ENCODE measurements at places on chromosomes 12 and 14.

DNA sequence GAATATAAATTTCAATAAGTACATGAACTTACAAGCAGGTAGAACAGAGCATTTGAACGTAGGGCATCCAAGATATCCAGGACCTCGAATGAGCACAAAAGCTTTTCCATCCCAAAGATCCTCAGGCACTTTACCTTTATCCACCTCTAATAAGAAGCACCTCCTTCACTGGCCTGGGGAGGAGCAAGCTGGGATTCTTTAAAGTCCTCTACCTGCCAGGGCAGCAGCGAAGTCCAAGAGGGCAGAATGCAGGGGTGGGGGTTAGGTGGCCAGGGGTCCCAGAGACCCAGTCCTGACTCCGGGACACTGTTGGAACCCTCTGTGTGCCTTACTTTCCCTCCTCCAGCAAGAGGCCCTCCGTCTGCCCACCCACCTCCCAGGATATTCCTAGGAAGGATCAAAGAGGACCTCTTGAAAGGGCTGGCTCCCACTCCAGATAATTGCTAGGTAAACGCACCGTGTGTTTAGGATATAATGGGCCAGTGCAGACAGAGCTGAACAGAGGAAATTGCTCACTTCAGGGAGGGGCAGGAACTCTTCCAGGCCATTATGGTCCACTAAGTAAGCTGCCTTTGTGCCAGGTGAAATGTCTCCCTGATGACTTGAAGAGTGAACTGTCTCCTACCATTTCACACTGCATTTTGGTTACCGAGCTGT, 68.1 kb downstream of the TTC9 start:
- DNase-seq: no peak

DNA sequence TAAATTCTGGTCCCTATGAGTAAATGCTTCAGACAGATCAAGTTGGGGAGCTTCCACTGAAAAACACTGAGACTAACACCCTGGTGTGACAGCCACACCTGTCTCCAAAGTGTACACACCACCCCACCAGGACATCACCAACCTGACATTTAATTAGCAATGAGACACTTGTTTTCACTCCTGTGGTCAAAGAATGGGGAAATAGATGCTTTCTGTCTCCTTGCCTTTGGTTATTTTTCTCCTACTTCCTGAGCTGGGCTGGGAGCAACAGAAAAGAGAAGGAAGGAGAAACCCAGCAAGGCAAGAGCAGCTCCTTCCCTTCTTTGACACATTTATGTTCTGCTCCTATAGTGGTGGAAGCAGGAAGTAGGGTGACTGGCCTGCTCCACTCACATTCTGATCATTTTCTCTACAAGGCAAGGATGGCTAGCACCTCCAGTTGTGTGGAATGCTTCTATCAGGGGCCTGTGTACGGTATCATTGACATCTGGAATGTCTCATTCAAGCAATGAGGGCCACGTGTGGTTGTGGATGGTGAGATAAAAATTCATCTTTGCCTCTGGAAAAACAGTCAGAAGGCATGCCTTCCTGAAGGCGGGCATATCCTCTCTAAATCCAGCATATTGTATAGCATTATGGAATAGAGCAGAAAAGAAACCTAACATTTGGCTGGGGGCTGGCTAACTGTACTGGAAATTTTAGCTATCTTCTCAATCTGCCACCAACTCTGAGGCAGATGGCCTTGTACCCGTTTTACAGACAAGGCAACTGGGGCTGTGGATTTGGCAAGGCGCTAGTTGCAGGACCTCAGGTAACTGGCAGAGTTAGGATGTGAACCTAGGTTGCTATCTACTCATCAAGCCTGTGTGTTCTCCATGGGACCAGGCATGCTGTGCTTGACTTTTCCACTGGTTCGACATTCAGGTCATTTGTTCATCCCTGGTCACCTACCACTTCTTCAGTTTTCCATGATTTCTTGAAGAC, 24.8 kb upstream of the LGALS3 start:
- DNase-seq: no peak

- no peak for DNase-seq
Measured at GRCh38 chr12:50634379-50634778, 129.5 kb upstream of the ATF1 start.

DNA sequence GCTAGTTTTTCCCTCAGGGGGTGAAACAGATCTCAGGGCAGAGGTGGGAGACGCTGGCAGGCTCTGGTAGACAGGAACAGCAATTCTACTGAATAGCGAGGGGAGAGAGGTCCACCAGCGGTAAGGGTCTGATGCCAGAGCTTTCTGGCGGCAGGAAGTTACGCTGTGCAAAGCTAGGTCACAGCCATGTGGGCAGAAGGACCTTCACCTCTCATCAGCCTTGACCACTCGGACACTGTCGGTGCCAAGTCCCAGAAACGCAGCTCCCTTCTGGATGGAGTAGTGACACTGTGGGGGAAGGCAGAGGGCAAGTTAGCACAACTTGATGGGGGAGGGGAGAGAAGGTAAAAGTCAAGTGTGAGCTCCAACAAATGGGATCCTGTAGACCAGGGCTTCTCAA, 10.3 kb upstream of the ZNF740 start:
- no peak for DNase-seq

- no peak for DNase-seq
Measured at GRCh38 chr14:104099096-104100041, 13.9 kb downstream of the ASPG start.

DNA sequence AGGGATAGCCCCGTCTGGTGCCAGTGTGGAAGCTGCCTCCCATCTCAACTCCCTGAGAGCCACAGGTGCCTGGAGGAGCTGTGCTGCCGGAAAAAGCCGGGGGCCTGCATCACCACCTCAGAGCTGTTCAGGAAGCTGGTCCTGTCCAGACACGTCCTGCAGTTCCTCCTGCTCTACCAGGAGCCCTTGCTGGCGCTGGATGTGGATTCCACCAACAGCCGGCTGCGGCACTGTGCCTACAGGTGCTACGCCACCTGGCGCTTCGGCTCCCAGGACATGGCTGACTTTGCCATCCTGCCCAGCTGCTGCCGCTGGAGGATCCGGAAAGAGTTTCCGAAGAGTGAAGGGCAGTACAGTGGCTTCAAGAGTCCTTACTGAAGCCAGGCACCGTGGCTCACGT, 25.5 kb upstream of the P2RX4 start:
- DNase-seq: no peak

GRCh38 chr12:49794021-49794420, 34.2 kb downstream of the NCKAP5L start:
- no peak for DNase-seq

DNA sequence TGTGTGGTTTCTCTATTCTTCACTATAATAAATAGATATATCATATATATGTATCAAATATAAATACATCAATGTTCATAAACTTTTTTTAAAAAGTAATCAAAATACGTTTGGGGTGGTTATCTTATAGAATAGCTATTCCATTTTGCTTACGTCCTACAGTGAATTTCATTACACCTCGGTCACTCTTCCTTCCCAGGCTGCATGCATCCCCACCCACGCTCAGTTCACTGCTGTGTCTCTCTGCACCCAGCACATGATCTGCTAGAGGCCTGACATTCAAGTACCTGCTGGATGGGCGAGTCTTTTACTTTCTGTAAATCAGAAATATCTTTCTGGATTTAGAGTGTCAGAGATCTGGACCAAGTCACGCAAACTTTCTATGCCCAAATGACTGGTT, 3.6 kb downstream of the STX2 start:
- no peak for DNase-seq

DNA sequence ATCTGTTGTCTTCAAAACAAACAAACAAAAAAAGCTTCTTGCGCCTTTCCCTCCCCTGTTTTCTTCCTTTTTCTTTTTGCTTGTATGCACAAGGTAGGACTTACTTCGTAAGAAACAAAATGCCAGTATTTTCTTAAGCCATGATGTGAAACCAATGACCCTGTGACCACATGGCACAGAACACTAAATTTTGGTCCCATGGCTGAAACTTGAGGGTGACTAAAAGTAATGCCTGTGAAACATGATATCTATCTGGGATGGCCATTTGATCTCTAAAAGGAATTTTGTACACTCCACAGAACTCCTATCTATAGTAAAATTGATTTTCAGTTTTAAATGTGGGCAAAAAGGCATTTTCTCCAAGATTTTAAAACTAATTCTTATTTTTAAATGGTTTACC, 63.6 kb downstream of the PAPOLA start:
- DNase-seq: no peak

DNA sequence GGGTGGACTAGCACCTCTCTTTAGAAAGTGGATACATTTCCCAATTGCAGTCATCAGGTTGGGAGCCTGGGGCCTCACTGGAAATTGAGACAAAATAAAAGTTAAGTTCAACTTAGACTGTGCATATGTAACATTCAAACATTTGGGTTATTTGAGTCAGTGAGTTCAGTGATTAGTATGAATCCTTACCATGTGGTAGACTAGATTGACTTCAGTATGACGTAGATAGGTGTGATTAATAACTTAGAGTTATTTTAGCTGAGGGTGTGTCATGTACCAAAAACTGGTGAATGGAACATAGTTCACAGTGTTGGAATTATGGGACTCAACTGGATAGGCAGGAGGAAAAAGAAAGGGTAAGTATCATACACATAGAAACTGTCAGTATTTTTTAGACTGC, 8.0 kb upstream of the SSTR1 start:
- DNase-seq: no peak

- DNase-seq: no peak
Measured at GRCh38 chr14:22509751-22510300, 79.2 kb downstream of the DAD1 start.

DNA sequence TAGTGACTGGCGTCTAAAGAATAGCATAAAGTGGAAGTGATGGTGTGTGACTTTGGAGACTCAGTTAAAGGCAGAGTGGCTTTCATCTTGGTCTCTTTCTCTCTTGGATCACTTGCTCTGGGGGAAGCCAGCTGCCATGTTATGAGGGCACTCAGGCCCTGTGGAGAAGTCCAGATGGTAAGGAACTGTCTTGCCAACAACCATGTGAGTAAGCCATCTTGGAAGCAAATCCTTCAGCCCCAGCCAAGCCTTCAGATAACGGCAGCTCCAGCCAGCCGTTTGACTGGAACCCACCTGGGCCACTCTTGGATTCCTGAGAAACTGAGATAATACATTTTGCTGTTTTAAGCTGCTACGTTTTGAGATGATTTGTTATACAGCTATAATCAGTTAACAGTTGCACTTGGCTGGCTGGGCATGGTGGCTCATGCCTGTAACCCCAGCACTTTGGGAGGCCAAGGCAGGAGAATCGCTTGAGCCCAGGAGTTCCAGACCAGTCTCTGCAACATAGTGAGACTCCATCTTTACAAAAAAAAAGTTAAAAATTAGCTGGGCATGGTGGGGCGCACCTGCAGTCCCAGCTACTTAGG, 7.7 kb upstream of the LRRC23 start:
- DNase-seq: no peak

DNA sequence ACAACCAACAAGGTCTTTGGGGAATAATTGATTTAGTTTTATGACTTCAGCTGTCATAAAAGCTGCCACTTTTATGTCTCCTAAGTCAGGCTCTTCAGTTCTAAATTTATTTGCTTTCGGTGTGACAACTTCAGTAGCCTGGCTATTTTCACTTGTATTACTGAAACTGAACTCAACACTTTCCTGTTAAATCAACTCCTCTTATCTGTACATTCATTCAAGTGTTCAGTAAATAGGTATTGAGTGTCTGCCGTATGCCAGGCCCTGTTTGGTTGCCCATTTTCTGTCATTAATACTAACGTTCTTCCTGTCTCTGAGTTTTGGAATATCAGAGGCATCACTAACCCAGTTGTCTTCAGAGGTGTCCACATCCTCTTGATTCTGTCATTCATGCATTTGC, 7.5 kb downstream of the UTP20 start:
- no peak for DNase-seq

GRCh38 chr12:56520048-56520447, 1.6 kb upstream of the RBMS2 start:
- no peak for DNase-seq

DNA sequence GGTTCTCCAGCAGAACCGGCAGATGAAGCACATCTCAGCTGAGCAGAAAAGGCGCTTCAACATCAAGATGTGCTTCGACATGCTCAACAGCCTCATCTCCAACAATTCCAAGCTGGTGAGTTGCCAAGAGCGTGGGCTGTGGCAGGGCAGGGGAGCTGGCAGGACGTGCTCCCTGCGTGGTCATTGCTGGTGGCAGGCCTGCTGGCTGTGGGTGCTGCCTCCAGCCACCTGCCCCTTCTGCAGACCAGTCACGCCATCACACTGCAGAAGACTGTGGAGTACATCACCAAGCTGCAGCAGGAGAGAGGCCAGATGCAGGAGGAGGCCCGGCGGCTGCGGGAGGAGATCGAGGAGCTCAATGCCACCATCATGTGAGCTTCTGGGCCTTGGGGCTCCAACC, 35.8 kb downstream of the IL31 start:
- DNase-seq: no peak

DNA sequence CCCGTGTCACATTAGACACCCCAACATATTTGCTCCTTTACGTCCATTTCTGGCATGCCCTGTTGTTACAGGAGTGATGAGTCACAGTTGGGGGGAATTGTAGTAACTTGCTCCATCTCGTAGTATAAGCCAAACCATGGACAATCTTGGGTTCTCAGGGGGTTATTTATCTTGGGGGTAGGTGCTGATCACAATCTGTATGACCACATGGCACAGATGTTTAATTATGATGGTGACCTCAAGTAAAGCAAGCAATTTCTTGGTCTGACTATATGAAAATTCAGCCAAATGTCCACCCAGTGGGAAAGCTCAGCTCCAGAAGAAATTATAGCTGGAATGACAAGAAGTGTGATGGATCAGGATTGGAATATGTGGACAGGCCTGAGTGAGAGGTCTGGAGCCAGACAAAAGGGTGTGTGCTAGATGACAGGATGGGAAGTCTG, 32.1 kb upstream of the STON2 start:
- DNase-seq: no peak

- DNase-seq: no peak
Measured at GRCh38 chr12:93226361-93226760, 151.4 kb upstream of the NUDT4 start.

DNA sequence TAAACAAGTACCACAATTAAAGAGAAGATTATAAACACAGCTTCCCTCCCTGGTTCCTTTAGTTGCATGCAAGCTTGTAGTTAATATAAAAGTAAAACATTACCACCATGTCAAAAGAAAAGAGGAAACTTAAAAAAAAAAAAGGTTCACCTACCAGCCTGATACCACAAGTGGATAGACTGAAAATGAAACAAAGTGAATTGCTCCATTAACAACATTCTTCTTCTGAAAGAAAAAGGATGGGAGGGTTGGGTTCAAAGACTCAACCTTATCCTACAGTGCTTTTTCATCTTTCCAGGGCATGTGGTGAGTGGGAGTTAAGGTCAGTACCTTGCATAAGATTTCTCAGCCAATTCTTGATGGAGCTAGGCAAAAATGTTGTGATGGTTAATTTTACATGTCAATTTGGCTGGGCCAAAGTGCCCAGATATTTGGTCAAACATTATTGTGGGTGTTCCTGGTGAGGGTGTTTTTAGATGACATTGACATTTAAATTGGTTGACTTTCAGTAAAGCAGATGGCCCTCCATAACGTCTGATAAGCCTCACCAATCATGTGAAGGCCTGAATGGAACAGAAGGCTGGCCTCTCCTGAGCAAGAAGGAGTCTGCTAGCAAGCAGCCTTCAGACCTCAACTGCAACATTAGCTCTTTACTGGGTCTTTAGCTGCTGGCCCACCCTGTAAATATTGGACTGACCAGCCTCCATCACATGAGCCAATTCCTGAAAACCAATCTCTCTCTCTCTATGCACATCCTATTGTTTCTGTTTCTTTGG, 28.8 kb downstream of the VCPKMT start:
- DNase-seq: no peak
